ENCODE measurements at places on chromosomes 6 and 20. TPM values are rescaled to one million over a fixed set of nuclear protein-coding genes. Genes with fewer than 3 reads are reported as not detected.

ABT1 gene
- total RNA-seq: 20.1 TPM

CST7 gene
- not detected for total RNA-seq

FKBP1C gene
- total RNA-seq: not detected

BPIFB1 gene
- not detected for total RNA-seq

IL20RA gene
- total RNA-seq: not detected

BPI gene
- total RNA-seq: not detected

DNA sequence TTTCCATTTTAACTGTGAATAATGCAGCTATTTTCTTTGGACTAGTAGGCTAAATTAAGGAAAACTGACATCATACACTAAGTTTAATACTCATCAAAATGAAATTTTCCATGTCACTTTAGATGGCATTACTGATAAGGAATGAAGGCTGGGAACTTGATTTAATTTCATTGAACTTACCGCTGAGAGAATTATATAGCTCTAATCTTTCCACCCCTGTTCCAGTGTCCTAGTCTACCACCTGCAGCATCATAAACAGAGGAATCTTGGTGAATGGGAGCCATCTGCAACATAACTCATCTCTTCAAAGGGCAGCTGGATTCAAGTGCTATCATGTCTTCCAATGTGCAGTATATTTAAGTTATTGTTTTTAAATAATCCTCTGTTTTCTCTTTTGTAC lies 1395.2 kb downstream of the EPHA7 start:
- no peak overlapping the region for H3K4me3 ChIP-seq
- no peak for DNase-seq
- H3K27me3 ChIP-seq: no peaks in the 10 kb centered on the region

DNA sequence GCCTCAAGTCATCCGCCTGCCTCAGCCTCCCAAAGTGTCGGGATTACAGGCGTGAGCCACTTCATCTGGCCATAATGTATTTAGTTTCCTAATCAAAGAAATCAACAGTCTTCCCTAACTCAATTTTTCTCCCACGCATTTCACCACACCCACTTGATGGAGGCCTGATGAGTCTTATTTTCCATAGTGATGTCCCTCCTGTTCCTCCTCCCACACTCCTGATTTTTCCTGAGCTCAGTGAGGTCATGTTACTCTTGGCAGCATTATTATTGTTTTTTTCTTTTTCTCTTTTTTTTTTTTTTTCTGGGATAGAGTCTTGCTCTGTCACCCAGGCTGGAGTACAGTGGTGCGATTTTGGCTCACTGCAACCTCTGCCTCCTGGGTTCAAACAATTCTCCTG lies 8.9 kb downstream of the ABRACL start:
- no peak overlapping the region for H3K27ac ChIP-seq
- no peak overlapping the region for H3K4me3 ChIP-seq
- H3K36me3 ChIP-seq: peaks cover 10% of the 10 kb centered on the region
- DNase-seq: no peak
- H3K27me3 ChIP-seq: no peaks in the 10 kb centered on the region
- H3K4me1 ChIP-seq: no peaks in the 10 kb centered on the region

DNA sequence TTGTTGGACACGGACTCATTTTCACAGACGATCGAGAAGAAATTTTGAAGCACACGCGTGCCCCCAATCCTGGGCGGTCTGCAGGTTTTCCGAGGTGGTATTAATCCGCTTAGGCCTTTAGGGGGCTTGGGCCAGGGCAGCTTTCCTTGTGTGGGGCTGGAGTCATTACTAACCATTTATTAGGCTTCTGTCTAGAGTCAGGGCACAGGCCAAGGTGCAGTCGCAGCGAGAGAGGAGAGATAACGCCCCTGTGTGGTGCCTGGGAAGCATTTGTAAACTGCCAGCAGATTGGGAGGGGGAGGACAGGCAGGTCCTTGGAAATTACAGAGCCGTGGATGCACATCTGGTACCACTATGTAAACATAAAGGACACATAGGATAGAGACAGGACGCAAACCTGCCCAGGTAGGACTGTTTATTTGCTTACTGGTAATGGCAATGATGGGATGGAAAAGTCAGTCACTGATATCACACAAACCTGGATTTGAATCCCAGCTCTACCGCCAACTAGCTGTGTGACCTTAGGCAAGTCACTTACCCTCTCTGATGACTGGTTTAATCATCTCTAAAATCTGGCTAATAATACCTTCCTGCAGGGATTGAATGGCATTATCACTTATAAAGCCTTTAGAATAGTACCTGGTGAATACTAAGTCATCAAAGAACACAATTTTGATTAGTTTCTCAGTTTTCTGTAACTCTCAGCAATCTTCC lies 76.4 kb downstream of the TMEM242 start:
- H3K36me3 ChIP-seq: no peaks in the 10 kb centered on the region
- H3K27ac ChIP-seq: peak overlapping the region; percentile 92
- H3K4me1 ChIP-seq: peaks cover 14% of the 10 kb centered on the region

GRCh38 chr20:54385746-54386145 lies 89.6 kb upstream of the DOK5 start:
- H3K27me3 ChIP-seq: no peaks in the 10 kb centered on the region
- H3K4me1 ChIP-seq: no peaks in the 10 kb centered on the region
- H3K27ac ChIP-seq: no peak overlapping the region
- H3K4me3 ChIP-seq: no peak overlapping the region
- no peak for DNase-seq

GRCh38 chr20:51543422-51543788 lies 886 bp upstream of the NFATC2 start:
- H3K4me3 ChIP-seq: peak overlapping the region; percentile 65
- peaks cover 15% of the 10 kb centered on the region for H3K4me1 ChIP-seq
- no peak overlapping the region for H3K27ac ChIP-seq
- H3K36me3 ChIP-seq: no peaks in the 10 kb centered on the region
- DNase-seq: no peak
- no peaks in the 10 kb centered on the region for H3K27me3 ChIP-seq

DNA sequence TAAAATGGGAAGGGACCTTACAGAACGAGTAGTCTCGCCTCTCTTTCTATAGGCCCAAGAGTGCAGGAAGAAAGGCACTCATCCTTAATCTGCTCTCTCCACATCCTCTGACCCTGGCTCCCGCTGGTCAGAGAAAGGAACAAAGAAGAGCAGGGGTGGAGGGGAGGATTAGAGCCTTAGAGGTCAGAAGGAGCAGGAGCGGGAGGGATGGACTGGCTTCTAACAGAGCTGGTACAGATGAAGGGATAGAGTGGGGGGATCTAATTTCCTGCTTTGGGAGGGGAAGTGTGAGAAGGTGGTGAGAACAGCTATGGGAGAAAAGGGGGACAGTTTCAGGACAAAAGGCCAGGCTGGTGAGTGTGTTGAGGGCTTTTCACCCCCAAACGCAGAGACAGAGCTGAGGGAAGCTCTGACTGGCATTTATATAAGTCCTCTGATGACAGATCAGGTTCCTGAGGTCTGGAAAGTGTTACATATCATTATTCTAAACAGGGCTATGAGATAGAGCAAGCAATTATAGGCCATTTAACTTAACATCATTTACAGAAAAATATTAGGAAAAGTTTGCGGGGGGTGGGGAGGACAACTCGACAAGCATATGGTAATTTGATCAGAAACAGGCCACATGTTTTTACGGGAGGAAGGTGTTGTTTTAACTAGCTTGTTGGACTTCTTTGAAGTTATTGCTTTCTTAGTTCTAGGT lies 111.1 kb downstream of the FOXC1 start:
- no peak overlapping the region for H3K4me3 ChIP-seq
- H3K27ac ChIP-seq: no peak overlapping the region
- H3K36me3 ChIP-seq: peaks cover 6% of the 10 kb centered on the region
- H3K4me1 ChIP-seq: no peaks in the 10 kb centered on the region

DNA sequence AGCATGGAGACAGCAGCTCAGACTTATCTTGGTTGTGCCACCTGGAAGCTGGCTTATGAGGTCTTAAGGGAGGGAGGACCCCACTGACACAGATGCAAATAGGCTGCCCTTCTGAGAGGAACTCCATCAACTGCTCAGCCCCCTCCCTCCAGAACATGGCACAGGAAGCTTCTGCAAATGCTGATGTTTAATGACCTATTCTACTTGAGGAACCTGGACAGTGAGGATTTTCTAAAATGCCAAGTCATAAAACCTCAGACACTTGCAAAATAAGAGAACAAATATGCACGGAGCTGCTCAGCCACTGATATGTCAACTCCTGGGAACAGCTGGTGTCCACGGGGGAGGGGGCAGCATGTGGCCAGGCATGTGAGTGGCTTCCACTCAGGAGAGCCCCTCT lies 3.5 kb downstream of the CST9 start:
- H3K27me3 ChIP-seq: no peaks in the 10 kb centered on the region
- no peaks in the 10 kb centered on the region for H3K36me3 ChIP-seq
- H3K4me1 ChIP-seq: no peaks in the 10 kb centered on the region
- no peak overlapping the region for H3K4me3 ChIP-seq
- DNase-seq: no peak
- H3K27ac ChIP-seq: no peak overlapping the region

DNA sequence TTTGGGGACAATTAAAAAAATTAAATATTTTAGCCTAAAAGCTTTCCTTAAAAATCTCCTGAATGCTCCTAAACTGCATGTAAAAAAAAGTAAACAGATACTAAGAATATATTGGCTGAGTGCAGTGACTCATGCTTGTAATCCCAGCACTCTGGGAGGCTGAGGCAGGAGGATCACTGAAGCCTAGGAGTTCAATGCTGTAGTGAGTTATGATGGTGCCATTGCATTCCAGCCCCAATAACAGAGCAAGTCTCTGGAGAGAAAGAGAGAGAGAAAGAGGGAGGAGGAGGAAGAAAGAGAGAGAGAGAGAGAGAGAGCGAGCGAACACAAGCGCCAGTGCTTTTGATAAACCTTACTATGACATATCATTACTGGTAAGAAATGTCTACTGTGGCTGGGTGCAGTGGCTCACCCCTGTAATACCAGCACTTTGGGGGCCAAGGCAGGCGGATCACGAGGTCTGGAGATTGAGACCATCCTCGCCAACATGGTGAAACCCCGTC lies 58.8 kb downstream of the FKBP5 start:
- no peaks in the 10 kb centered on the region for H3K27me3 ChIP-seq
- H3K27ac ChIP-seq: no peak overlapping the region
- H3K36me3 ChIP-seq: peaks cover 54% of the 10 kb centered on the region
- no peak overlapping the region for H3K4me3 ChIP-seq
- no peaks in the 10 kb centered on the region for H3K4me1 ChIP-seq
- no peak for DNase-seq

GRCh38 chr6:20873425-20874190 lies 339.4 kb downstream of the CDKAL1 start:
- H3K4me3 ChIP-seq: no peak overlapping the region
- H3K27ac ChIP-seq: no peak overlapping the region
- H3K4me1 ChIP-seq: no peaks in the 10 kb centered on the region
- DNase-seq: no peak
- no peaks in the 10 kb centered on the region for H3K27me3 ChIP-seq

- H3K27me3 ChIP-seq: no peaks in the 10 kb centered on the region
- no peaks in the 10 kb centered on the region for H3K36me3 ChIP-seq
- H3K4me1 ChIP-seq: peaks cover 4% of the 10 kb centered on the region
Measured at GRCh38 chr20:16064989-16065707, 508.1 kb downstream of the KIF16B start.

DNA sequence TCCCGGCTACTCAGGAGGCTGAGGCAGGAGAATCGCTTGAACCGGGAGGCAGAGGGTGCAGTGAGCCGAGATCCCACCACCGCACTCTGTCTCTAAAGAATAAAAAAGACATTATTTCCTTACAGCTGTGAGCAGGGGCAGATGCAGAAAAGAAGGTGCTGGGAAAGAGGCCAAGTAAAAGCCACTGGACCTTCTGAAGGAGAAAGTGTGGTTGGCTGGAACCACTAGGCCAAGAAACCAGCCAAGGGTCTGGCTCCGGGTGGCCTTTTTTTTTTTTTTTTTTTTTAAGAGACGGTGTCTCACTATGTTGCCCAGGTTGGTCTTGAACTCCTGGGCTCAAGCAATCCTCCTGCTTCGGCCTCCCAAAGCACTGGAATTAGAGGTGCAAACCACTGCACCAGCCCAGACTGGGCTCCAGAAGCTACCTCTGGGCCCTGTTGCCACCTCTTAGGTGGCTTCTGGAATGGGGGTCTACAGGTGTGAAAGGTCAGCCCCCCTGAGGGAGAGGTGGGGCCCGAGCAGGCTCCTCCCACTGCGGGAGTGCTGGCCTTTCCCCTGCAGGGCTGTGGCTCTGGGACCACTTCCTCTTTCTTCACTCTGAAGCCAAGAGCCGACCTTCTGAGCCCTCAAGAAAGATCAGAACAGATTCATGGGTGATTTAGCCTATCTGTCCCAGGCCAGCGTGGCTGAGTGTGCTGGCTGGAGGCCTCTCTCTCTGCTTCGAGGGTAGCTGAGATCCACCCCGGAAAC lies at the start of gene FGD2:
FGD2 (plus strand) TSS at position 595 of the 750 bp plus-strand sequence. CDS start 163 bp downstream, outside the sequence.
- H3K27me3 ChIP-seq: no peaks in the 10 kb centered on the region
- DNase-seq: no peak
- H3K4me1 ChIP-seq: no peaks in the 10 kb centered on the region
- H3K27ac ChIP-seq: no peak within 1 kb of the TSS

GRCh38 chr6:21371676-21372171 lies 221.8 kb upstream of the SOX4 start:
- H3K27ac ChIP-seq: no peak overlapping the region
- no peaks in the 10 kb centered on the region for H3K36me3 ChIP-seq
- no peak for DNase-seq

DNA sequence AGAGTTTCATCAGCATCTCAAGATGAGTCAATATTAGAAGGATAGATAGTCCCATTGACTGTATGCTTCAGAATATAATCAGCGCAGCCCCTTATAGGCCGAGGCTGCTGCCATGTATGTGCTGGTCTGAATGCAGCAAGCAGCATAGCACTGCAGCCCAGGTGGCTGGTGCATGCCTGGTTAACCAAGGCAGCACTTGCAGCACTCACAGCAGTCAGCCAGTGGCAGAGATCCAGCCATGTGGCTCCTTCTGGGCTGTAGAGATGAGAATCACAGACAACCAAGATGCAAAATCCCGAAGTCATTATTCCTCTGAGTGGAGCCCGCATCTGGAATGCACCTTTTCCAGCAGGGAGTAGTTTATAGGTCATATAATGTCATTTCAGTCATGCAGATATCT lies 251.9 kb downstream of the UST start:
- H3K4me1 ChIP-seq: no peaks in the 10 kb centered on the region
- no peak overlapping the region for H3K27ac ChIP-seq
- no peaks in the 10 kb centered on the region for H3K27me3 ChIP-seq
- DNase-seq: no peak
- no peaks in the 10 kb centered on the region for H3K36me3 ChIP-seq

DNA sequence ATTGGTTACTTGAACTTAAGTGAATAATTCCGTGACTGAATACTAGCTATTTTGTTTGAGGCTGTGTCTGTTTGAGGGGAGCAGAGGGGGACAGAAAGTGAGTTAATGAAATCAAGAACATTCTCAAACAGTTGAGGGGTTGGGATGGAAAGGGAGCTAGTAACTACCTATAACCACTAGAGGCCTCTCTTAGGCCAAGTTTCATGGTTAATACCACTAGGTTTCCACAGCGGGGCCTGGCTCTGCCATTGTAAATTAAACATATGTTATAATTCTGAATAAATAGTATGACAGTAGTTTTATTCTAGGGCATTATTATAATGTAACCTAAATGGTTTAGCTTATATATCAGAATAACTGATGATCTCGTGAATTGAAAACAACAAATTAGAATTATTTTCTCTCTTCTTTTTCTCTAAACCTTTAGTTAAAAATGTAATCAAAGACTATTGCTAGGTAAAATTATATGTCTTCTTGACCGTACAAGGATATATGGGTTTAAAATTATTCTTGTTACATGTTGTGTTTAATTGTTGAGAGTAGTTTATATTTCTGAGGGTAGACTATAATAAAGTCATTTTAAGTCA lies 108.1 kb downstream of the BCKDHB start:
- DNase-seq: no peak
- no peaks in the 10 kb centered on the region for H3K27me3 ChIP-seq
- H3K4me3 ChIP-seq: no peak overlapping the region

GRCh38 chr6:41200296-41200900 lies 551 bp downstream of the TREML2 start:
- peak; percentile 32 for DNase-seq
- H3K27ac ChIP-seq: no peak overlapping the region
- H3K27me3 ChIP-seq: no peaks in the 10 kb centered on the region
- H3K4me3 ChIP-seq: no peak overlapping the region
- H3K4me1 ChIP-seq: no peaks in the 10 kb centered on the region

Measured in ascending aorta (tissue), 2 donors.